ENCODE measurements at places on chromosomes 4 and X.

GRCh38 chr4:61294936-61295335, 94.8 kb downstream of the ADGRL3 start:
- no peak for DNase-seq

- DNase-seq: no peak
Observed at GRCh38 chr4:123996718-123997510, 600.3 kb downstream of the SPRY1 start.

- DNase-seq: no peak
Observed at GRCh38 chr4:176241703-176242102, 27.3 kb downstream of the ASB5 start.

DNA sequence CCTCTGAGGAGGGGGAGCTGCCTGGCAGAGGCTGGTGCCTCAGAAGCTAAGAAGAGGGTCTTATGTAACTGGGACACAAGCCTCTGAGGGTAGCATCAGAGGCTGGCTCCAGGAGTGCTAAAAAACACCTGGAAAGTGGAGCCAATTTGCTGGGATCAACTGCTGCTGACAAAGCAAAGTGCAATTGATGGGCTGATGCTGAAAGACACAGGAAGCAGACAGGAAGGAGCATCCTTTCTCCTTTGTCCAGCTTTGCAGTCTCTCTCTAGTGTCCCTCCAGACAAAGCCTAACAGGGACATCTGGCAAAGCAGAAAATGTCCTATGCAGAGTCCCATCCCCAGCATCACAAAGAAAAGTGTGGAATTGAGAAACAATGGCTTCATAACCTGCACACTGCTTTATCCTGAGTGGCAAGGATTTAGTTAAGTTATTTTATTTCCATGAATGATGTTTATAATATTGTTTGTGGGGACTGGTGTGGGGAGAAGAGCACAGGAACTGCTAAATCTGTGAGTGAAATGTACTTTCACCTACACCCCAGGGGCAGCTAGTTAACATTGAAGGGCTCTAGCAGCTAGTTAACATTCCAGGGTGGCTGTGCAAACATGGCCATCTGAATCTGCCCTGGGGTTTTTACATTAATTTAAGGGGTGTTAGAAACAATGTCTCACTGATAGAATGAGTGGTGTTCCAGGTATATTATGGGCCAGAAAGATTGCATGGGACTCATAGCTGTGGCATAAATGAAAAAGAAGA, 25.6 kb upstream of the MBTPS2 start:
- DNase-seq: no peak

- DNase-seq: no peak
Observed at GRCh38 chrX:94814216-94814615, 1140.2 kb downstream of the FAM133A start.

- no peak for DNase-seq
Observed at GRCh38 chrX:135340831-135341230, 31.6 kb downstream of the ETDC start.

DNA sequence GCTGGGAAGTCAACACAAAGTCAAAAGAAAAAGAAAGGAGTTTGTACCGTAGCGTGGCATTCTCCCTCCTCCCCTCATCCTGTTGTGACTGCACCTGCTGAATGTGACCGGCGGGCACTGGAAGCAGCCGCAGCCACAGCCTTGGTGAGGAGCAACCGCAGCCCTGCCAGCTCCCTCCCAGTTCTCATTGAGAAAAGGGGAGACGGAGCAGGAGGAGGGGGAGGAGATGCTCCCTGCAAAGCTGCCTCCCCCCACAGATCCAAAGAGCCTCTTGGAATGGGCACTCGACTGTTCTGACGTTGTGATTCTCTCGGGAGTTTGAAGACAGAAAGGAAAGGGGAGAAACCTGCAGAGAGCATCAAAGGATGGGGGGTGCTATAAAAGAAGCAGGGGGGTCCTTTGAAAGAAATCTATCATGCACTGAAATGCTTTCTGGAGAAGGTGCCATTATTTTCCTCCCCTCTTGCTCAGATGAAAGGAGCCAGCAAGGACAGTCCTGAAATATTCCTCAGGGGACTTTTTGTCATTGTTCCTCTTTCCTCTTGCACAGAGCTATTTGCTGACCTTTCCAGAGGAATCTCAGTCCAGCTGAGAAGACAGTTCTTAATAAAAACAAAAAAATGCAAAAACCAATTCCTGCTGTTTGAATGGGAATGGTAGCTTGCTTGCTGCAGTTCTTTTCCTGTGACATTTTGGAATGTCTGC, 429.7 kb downstream of the MAPK10 start:
- DNase-seq: no peak

DNA sequence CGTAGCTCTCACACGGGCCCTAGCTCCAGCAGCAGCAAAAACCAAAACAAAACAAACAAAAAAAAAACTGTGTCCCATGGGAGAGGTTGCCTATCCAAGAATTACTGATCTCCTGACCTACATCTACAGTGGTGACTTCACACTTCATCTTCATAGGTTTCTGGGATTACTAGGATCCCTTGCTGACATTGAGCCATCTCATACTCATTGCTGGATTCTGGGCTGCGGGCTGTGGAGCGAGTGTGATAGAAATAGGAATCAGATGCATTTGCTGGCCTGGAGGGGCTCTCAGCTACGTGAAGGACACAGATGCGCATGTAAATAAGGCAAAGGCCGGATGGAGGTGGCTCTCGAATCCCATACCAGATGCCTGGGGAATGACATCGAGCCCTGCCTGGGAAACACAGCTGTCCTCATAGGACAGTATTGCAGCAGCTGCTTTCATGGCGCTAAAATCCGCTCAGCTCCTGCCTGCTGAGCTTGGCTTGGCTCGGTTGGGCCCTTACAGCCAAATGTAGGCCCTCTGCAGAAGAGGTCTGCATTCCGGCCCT, 41.7 kb downstream of the CNGA2 start:
- no peak for DNase-seq

DNA sequence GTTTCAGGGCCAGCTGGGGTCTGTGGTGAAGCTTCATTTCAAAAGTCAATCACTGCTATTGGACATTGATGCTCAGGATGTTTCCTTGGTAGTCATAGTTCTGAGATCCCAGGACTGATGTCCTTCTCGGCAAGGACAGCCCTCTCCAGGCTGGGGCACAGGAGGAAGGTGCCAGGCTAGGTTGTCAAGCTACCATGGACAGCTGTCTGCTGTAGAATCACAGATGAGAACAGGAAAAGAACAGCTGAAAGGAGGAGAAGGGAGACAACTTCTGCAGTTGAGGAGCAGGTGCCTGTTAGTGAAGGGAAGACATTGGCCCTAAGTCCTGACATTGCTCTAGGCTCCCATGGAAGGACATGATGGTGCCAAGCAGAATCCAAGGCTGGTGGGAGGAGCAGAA, 58.0 kb downstream of the XAGE2 start:
- DNase-seq: no peak

GRCh38 chr4:27084685-27085361, 224.2 kb downstream of the STIM2 start:
- no peak for DNase-seq

- no peak for DNase-seq
Observed at GRCh38 chr4:29770627-29771026, 949.5 kb upstream of the PCDH7 start.

- DNase-seq: no peak
Observed at GRCh38 chrX:24396931-24397279, 36.5 kb downstream of the SUPT20HL1 start.

DNA sequence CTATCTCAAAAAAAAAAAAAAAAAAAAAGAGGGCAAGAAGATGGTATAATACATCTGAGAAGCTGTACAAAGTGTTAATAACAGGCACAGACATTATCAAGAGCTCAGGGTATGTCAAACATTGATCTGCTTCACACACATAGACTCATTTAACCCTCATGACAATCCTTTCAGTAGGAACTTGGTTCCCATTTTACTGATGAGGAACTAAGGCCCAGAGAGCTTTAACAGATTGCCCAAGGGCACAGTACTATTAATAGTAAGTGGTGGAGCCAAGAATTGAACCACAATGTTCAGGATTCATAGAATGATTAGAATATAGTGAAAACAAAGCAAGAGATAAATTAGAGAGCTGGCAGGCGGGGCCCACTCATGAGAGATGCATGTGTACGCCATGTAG, 154.4 kb downstream of the EFHC2 start:
- no peak for DNase-seq

GRCh38 chr4:139913995-139914598, 239.9 kb downstream of the MAML3 start:
- DNase-seq: no peak

DNA sequence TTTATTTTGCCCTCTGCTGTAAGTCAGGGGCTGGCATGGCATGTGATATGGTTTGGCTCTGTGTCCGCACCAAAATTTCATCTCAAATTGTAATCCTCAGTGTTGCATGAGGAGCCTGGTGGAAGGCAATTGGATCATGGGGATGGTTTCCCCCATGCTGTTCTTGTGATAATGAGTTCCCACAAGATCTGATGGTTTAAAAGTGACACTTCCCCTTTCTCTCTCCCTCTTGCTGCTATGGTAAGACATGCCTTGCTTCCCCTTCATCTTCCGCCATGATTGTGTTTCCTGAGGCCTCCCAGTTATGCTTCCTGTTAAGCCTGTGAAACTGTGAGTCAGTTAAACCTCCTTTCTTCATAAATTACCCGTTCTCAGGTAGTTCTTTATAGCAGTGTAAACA, 72.0 kb upstream of the MSX1 start:
- no peak for DNase-seq
